ENCODE measurements at places on chromosomes 5 and 9.

DNA sequence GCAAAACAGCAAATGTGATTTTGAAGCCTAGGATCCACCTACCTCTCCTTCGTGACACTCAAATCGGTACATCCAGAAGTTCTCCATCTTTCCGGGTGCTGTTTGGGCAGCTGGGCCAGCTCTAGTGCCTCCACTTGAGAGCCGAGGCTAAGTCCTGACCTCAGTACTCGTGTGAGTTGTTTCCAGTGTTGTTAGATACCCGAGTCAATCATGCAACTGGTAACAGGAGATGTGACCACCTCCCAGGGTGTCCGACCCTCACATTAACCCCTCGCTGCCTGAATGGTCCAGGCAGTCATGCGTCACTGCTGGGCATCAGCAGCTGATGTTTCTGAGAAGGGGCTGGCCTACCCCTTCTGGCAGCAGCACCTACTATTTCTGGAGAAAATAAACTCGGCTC is 170.3 kb downstream of the ENTREP1 start:
- H3K27ac ChIP-seq, result no peak overlapping the region
- no peak for DNase-seq
- no peaks in the 10 kb centered on the region for H3K36me3 ChIP-seq
- no peak overlapping the region for H3K4me3 ChIP-seq
- H3K4me1 ChIP-seq, result no peaks in the 10 kb centered on the region

DNA sequence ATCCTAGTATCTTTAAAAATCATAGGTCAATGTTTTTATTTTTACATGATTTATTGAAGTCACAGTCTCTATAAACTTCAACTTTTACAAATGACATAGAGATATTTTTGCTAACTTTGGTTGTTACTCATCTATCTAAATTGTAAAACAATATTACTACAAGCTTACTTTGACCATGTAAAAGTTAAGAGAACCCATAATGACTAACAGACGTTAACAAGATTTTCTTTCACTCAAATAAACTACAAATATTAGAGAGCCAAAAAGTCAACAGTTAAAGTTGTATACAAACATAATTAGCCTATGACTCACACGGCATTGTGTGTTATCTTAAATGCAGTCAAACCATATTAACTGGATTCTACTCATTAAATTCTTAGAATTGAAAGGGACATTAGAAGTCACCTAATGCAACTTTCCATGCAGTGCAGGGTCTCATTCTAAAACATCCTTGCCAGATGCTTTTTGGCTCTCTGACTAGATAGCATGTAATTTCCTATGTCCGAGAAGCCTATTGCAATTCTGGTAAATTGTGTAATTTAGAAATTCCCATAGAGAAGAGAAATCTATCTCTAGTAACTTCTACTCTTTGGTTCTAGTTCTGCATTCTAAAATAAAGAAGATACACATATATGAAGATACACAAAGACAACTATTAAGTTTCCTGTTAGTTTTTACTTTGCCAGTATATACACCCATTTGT is 42.2 kb upstream of the UGT3A2 start:
- H3K27me3 ChIP-seq, result no peaks in the 10 kb centered on the region
- H3K36me3 ChIP-seq, result peaks cover 32% of the 10 kb centered on the region
- H3K4me1 ChIP-seq, result no peaks in the 10 kb centered on the region
- no peak overlapping the region for H3K4me3 ChIP-seq
- H3K27ac ChIP-seq, result no peak overlapping the region

- no peaks in the 10 kb centered on the region for H3K27me3 ChIP-seq
- no peak overlapping the region for H3K27ac ChIP-seq
- peaks cover 5% of the 10 kb centered on the region for H3K4me1 ChIP-seq
- DNase-seq, result no peak
Measured at GRCh38 chr5:43663916-43664315, 60.9 kb downstream of the NNT start.

GRCh38 chr9:113913426-113914195 is 37.5 kb downstream of the ZNF618 start:
- no peaks in the 10 kb centered on the region for H3K36me3 ChIP-seq
- H3K4me3 ChIP-seq, result no peak overlapping the region
- H3K27me3 ChIP-seq, result peaks cover 6% of the 10 kb centered on the region
- H3K4me1 ChIP-seq, result no peaks in the 10 kb centered on the region
- DNase-seq, result no peak

Data from activated naive CD8-positive, alpha-beta T cell treated with anti-CD3 and anti-CD28 coated beads, Interleukin-2, amount 10 ng/mL, durations not matched to agents 7 days and 5 days (primary cell).